ENCODE measurements at places on chromosomes 12 and 14. TPM values are rescaled to one million over a fixed set of nuclear protein-coding genes. Genes with fewer than 3 reads are reported as not detected.

The OR4N2 gene
- not detected for total RNA-seq

The NOVA1 gene
- total RNA-seq, result 11.7 TPM

The VDR gene
- total RNA-seq, result 9.8 TPM

The CCDC177 gene
- not detected for total RNA-seq

The KCNA5 gene
- total RNA-seq, result 0.13 TPM

The BTG1 gene
- total RNA-seq, result 97.2 TPM

GRCh38 chr12:16670456-16671050 lies 64.6 kb upstream of the LMO3 start:
- no peak for DNase-seq

GRCh38 chr12:71041476-71041875 lies 116.3 kb downstream of the TSPAN8 start:
- no peak for DNase-seq

DNA sequence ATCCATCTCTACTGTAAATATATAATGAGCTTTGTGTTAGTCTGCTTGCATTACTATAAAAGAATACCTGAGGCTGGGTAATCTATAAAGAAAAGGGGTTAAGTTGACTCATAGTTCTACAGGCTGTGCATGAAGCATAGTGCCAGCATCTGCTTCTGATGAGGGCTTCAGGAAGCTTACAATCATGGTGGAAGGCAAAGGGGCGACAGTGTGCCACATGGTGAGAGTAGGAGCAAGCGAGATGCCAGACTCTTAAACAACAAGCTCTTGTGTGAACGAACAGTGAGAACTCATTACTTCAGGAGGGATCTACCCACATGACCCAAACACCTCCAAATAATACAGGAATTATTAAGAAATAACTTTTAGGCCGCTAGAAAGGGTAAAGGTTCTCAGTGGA lies 28.1 kb downstream of the APOBEC1 start:
- DNase-seq, result no peak

GRCh38 chr14:62914025-62914424 lies 131.2 kb downstream of the KCNH5 start:
- no peak for DNase-seq

DNA sequence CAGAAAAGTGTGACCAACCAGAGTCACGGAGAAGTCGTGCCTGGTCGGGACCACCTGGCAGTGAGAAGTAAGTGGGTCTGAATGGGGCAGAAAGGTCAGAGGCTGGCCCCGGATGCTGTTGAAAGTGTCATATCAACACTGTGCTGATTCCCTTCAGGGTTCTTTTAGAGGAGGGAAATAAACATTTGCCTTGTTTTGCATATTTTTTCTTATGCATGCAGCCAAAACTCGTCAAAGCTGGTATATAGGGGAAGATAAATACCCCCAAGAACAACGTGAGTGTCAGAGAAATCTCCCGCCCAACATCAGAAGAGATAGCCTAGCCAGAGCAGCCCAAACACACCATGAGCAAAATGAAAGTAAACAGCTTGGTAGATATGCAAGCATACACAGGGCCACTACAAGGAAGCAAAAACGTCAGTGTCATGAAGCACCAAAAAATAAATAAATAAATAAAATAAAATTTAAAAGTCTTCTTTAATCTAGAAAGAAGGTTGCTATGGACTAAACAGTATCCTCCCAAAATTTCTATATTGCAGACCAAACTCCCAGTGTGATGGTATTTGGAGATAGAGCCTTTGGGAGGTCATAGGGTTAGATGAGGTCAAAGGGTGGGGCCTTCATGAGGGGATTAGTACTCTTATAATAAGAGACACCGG lies 22.1 kb downstream of the EIF5 start:
- no peak for DNase-seq

DNA sequence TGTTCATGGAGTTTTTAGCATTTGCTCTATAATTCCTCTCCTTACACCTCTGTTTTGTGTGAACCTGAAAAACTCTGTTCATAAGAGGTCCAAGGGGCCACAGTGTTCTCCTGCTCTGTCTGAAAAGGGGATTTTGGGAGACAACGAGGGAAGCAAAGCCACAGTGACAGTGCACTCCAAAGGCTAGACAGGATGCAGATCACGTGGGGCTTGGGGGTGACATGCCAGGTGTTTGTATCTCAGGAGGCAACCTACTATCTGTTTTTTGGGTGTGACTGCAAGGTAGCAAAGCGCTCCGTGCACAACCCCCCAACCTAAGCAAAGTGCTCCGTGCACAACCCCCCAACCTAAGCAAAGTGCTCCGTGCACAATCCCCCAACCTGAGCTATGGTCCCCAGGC lies 5.1 kb upstream of the CHD4 start:
- no peak for DNase-seq

DNA sequence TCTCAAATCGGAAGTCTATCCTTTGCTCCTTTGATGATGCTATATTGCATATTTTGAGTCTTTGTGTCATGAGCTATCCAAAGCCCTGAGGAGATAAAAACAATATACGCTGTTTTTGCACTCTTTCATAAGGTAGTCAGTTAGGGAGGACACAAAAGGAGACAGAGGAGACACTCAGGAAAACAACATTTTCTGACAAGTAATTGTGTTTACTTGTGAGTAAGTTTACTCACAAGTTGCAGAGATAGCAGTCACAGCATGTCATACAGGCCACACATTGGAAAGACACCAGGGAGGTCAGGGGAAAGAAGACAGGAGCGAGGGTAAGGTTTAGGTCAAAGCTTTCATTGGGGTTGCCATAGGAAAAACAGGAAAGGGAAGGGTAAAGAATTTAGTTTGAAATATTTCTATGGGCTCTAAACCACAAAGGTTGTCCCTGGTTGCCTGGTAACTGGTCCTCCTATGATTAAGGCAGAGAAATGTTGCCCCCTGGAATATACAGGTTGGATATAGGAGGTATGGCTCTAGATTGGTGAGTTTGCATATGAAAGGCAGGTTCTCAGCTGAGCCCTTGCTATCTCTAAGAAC lies 7.4 kb upstream of the GABARAPL1 start:
- DNase-seq, result no peak

GRCh38 chr12:89393551-89394121 lies 41.3 kb upstream of the DUSP6 start:
- DNase-seq, result no peak

GRCh38 chr12:91632042-91632786 lies 449.6 kb upstream of the DCN start:
- no peak for DNase-seq

DNA sequence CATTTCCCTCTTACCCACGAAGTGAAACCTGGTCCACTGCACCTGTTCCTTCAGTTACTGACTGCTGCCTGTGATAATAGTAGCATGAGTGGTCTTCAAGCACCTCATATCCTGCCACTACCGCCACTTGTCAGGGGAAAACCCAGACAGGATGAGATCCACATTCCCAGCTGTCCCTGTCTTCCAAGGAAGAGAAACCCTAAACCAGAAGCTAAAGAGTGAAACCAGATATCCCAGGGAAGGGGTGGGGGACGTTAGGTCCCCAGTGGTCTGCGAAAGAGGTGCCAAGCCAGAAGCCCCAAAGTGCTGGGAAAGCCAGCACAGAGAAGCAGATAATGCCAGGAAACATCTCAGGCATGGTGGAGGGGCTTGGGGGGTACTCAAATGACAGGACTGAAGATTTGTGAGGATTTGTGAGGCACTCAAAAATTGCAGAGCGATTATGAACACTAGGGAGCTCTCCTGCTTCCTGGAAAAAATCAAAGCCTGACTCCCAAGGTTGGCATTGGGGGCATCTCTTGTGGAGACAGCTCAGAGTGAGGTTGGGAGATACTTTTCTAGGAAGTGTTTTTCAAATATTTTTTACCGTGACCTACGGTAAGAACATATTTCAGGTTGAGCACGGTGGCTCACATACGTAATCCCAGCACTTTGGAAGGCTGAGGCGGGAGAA lies 77.9 kb downstream of the TMEM30B start:
- no peak for DNase-seq

DNA sequence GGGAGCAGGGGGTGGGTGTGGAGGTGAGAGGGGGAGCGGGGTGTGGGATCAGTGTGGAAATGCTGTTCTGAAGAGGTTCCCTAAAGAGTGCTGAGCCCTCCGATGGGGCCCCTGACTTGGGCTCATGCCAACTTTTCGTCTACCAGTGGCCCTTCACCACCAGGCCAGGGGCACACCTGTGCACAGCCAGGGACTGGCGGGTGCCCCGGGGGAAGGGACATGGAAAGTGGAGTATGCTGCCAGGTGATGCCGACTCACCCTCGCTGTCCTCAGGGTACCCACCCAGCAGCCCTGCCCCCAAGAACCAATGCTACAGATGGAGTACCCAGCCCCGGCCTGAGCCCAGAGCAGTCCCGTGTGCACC lies 26.2 kb downstream of the AMN start:
- no peak for DNase-seq

DNA sequence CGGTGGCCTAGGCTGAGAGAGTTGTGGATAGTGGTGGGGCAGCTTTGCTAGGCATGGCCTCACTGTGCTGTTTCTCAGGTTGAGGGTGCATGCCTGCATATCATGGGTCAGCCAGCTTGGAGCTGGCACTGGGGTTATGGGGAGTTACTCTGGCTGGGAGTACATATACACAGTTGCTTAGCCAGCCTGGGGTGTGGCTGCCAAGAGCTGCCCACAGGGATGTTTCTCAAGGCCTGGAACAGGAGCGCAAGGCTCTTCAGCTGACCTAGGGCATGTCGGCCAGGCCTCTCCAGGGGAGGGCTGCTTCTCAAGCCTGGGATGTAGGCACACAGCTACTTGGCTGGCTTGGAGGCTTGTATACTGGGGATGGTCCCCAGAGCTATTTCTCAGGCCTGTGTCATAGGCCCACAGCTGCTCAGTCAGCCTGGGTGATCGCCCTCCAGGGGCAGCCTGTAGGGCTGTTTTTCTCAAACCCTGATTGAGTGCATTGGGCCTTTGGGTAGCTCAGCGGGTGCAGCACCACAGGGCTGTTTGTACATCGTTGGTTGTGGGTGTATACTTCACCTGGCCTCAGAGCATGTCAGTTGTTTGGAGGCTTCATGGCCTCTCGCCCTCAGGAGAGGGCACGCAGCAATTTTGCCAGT lies 114.9 kb downstream of the METTL25 start:
- peak; percentile 68 for DNase-seq

DNA sequence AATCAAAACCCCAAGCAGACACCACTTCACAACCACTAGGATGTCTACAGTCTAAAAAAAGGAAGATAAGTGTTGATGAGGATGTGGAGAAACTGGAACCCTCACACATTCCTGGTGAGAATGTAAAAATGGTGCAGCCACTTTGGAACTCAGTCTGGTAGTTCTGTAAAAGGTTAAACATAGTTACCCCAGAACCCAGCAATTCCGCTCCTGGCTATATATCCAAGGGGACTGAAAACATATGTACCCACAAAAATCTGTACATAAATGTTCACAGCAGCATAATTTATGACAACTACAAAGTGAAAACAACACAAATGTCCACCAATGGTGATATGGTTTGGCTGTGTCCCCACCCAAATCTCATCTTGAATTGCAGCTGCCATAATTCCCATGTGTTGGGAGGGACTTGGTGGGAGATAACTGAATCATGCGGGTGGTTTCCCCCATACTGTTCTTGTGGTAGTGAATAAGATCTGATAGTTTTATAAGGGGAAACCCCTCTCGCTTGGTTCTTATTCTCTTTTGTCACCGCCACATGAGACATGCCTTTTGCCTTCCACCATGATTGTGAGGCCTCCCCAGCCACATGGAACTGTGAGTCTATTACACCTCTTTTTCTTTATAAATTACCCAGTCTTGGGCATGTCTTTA lies 46.8 kb downstream of the PRKAB1 start:
- DNase-seq, result no peak

GRCh38 chr12:52537101-52537500 lies 15.8 kb downstream of the KRT71 start:
- no peak for DNase-seq

DNA sequence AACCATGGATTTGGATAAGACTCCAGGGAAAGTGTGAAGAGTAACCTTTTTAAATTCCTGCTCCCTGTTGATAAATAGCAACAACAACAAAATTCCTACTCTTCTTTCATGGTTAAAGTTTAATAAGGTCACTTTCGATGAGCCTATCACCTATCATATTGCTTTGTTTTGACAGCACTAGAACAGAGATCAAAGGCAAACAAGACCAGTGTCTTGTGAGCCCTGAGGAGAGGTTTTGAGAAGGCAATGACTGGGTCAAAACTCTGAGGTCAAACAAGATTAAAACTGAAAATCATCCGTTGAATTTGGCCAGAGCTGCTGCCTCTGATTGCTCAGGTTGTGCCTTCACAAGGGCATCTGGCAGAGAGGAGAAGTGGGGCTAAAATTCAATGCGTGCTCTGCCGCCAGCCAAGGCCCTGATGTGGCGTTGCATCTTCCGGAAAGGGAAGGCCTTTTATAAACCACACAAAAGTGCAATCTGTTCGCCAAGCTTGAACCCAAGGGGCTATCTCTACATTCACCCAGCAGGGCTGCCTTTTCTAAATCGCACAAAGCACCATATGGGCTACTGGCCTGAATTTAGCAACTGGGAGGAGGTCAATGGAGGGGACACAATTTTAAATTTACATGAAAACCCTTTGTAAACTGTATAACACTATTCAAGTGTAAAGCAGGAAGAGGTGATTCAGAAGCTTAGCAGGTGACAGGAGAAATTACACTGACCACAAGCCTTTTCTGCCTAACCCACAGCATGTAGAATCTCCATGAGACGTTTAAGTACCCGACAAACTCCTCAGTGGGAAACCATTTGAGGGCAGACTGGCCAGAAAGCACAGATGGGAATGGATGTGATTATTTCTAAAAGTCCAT lies 140.8 kb downstream of the DAD1 start:
- no peak for DNase-seq

GRCh38 chr12:111887926-111888745 lies 46.1 kb downstream of the MAPKAPK5 start:
- DNase-seq, result no peak

GRCh38 chr14:100376751-100377171 lies 53.6 kb downstream of the SLC25A47 start:
- no peak for DNase-seq

- DNase-seq, result no peak
Observed at GRCh38 chr12:104282109-104282508, 21.4 kb upstream of the EID3 start.

DNA sequence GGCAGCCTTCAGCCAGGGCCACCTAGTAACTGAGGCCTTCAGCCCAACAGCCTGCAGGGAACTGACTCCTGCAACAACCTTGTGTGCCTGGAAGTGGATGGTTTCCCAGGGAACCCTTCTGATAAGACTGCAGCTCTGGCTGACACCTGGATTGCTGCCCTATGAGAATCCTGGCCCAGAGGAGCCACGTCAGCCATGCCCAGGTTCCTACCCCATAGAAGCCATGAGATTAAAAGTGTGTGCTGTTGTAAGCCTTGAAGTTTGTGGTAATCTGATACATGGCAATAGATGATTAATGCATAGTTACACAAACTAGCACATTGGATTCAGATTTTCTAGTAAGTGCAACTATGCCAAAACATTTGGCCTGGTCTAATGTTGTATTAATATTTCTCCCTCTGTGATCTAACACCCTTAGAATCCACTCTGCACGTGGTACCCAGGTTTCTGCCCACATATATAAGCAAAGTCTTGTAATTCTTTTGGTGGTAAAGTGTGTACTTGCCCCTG lies 64.8 kb upstream of the BEGAIN start:
- DNase-seq, result no peak

GRCh38 chr14:105312973-105313372 lies 1.6 kb upstream of the PACS2 start:
- no peak for DNase-seq

Measured in mesenteric fat pad (tissue), 1 donor.